T-helper 1 cell treated with Interleukin-12 subunit alpha and Interleukin-12 subunit beta and Interleukin-4 antibody, amounts not matched to agents 30 ng/mL and 1 ng/mL, for 36 hours (primary cell): ENCODE measurements at places on chromosomes 11 and 22. TPM values are rescaled to one million over a fixed set of nuclear protein-coding genes. Genes with fewer than 3 reads are reported as not detected.

The BBOX1 gene
- total RNA-seq, result not detected in 2 replicates

The SLC35C1 gene
- total RNA-seq, result 23.9 and 24.4 TPM in 2 replicates

The C22orf42 gene
- total RNA-seq, result not detected in 2 replicates

The USP28 gene
- 47.8 and 59.5 TPM in 2 replicates for total RNA-seq

The UPK2 gene
- total RNA-seq, result not detected in 2 replicates
